ENCODE measurements at places on chromosomes 7 and 10.

DNA sequence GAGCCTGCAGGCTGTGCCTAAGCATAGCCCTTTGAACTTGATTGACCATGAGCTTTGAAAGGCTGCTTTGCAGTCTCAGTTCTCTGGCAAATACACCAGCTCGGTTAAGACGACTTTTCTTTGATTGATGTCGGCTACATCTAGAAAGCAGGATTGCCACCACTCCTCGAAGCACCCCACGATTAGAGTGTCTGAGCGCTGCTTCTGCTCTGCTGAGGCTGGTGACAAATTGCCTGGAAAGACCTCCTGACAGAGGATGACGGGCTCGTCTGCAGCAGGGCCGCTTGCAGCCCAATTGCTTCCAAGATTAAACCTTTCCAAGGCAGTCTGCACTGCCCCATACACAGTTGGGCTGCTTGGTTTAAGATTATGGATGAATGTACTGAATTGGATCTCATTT is 182.0 kb downstream of the CUX1 start:
- no peak for DNase-seq

DNA sequence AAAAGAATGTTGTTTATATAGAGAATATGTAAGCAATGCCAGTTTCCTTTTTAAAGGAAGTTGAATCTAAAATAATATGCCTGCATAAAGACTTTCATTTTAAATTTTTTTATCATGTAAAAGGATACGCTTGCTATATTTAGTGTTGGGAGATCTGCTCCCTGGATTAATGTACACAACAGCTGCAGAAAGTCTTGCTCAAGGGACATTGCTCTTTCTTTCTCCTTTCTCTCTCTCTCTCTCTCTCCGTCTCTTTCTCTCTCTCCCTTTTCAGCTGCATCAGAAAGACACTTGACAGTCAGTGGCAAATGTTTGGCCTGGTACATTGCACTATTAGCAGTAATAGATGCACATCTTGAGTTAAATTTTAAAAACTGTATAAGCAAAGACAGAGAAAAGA is 739 bp downstream of the MYPN start:
- DNase-seq, result no peak

GRCh38 chr7:155721056-155721455 is 76.6 kb downstream of the RBM33 start:
- no peak for DNase-seq

GRCh38 chr10:128386816-128387604 is 260.8 kb upstream of the MKI67 start:
- DNase-seq, result peak; percentile 57

- DNase-seq, result no peak
These were observed 20.9 kb downstream of the MAP3K8 start for GRCh38 chr10:30454744-30455510.

GRCh38 chr10:102399217-102400021 is 3.9 kb downstream of the NFKB2 start:
- DNase-seq, result peak; percentile 93

DNA sequence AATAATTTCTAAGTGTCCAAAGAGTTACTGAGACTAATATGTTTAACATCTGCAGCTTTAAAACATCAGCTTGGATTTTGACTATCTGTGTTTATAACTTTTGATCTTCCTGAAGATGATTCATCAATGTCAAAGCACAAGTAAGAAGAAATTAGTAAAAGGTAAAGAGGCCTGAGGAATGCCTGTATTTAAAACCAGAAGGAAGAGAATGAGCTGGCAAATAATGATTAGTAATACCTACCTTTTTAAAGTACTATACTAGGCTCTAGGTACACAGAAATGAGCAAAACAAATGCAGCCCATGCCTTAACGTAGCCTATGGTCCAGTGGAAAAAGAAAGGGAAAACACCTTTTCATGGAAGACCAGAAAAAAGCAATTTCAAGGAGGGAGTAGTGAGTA is 158.0 kb downstream of the KCND2 start:
- DNase-seq, result no peak

GRCh38 chr7:75010036-75010435 is 45.5 kb downstream of the CASTOR2 start:
- DNase-seq, result no peak

GRCh38 chr7:70788276-70788675 is 343.7 kb upstream of the GALNT17 start:
- no peak for DNase-seq

DNA sequence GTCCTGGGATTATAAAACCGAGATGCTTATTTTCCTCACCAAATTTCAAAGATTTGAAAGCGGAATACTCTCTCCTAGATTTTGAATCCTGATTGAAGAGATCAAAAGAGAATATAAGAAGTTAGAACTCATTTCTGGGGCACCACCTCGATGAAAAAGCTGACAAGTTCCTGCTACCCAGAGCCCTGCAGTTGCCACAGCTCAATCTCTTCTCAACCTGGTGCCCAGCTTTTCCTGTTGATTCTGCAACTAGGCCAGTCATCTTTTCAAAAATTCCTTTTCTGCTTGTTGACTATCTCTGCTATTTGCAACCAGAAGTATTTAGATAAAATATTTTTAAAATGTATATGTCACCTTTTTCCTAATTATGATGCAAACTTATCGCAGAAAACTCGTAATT is 45.0 kb downstream of the MTPN start:
- no peak for DNase-seq

- DNase-seq, result no peak
These were observed 13.3 kb downstream of the KMT2E start for GRCh38 chr7:105027176-105027853.

DNA sequence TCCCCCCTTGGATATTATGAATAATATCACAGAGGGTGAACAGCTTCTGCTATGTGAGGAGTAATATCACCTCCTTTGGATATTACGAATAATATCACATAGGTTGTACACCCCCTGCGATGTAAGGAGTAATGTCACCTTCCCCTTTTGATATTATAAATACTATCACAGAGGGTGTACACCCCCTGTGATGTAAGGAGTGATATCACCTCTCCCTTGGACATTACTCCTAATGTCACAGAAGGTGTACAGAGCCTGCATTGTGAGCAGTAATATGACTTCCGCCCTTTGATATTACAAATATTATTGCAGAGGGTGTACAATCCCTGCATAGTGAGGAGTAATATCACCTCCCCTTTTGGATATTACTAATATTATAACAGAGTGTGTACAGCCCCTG is 9.2 kb upstream of the TMEM225B start:
- DNase-seq, result no peak

- no peak for DNase-seq
These were observed 9.6 kb downstream of the NANOS1 start for GRCh38 chr10:119039161-119039560.

DNA sequence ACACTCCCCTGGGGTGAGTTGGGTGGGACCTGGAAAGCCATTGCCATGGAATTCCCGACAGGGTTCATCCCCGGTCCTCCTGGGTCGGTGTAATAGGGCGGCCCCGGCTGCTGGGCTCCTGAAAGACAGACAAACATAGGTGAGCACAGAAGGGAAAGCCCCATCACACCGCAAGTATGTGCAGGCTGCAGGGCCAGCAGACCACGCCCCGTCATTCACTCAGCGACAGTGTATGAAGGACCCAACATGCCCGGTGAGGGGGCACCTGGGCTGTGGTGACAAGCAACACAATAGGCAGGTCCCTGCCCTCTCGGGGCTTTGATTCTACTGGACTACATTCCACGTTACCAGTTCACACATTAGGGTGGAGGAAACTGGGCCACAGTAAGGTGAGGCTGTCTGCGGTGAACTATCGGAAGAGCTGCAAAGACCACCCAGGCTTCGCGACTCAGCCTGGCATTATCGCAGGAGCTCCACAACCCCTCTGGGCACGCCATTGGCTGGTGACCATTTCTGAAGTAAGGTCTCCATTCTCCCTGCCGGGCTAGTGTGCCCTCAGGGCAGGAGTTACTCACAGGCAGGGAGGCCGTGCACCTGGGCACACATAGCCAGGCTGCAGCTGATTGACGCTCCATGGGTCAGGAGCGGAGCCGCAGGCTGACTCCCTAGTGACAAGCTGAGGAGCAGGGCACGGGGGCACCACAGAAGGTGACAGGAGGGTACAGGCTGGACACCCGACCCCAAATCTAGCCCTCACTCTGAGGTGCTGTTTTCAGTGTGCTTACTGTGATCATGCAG is 99.2 kb downstream of the VOPP1 start:
- peak; percentile 46 for DNase-seq

- no peak for DNase-seq
These were observed 206.7 kb upstream of the PLXNA4 start for GRCh38 chr7:132782777-132783640.

DNA sequence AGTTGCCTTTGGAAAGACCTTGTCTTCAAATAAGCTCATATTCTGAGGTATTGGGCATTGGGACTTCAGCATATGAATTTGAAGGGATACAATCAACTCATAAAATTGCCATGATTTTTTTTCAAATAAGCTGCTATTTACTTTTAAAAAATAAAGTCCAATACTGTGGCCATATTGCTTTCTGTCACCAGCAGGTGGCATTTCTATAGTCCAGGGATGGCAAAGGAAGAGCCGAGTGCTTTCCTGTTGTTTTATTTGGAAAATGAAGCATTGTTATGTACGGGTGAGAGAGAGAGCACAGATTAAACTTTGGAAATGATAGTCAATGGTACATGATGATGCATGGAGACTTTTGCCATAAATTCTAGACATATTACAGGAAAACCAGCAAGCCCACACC is 104.1 kb upstream of the DPP6 start:
- DNase-seq, result no peak

DNA sequence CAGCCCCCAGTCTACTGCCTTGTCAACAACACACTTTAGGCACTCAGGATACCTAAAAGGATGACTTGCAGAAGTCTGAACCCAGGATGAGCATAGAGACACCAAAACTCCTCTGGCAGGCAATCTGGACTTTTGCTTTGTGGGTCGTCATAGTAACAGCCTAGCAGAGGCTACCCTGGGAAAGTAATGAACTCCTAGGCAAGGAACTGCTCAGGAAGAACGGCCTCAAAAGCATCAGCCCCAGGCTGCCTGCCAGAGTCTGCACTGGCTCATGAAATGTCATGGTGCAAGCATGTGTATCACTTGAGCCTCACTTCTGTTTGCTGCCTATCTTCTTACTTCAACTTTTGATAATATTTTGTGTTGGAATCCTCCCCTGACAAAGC is 715.1 kb downstream of the GRID1 start:
- DNase-seq, result no peak

DNA sequence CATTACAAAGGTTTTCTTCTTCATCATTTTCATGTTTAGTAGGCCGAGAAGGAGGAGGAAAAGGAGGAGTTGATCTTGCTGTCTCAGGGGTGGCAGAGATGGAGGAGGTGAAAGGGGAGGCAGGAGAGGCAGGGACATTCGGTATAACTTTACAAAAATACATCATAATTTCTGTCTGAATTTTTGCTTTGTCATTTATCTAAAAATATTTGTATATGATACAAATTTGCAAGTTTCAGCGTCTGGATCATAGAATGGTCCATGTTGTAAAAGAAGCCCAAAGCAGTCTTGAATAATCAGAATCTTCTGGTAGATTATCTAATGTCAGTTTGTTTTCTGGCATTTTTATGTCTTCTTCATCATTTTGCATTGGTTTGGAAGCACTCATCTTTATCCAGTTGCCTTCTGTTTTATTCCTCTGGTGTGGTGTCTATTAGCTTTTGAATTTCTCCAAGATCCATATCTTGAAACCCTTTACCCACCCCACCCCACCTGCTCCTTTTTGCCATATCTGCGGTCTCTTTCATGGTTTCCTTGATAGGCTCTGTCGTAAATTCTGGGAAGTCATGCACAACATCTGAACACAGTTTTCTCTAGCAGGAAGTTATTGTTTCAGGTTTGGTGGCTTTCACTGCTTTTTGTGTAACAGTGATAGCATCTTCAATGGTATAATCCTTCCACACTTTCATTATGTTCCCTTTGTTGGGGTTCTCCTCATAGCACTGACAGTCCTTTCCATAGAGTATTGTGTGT is 95.0 kb downstream of the ST7 start:
- DNase-seq, result no peak

- DNase-seq, result no peak
These were observed 21.5 kb upstream of the PLAC9 start for GRCh38 chr10:80110986-80111385.

DNA sequence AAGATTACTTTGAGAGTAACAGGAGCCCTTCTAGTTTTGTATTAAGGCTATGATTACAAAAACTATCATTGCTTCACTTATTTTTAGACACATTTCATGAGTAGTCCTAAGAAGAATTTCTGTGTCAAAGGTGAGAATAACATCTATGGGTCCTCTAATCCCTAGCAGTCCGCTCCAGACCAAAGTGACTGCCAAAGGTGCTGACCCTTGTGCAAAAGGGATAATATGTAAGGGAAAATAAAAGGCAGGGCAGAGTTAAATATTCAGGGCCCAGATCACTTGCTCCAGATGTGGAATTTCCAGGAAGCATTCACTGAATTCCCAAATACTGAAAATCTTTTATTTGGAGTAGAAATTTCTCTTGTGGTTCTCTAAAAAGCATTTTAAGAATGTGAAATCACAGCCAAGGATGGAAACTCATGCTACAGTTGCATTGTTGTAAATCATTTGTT is 29.3 kb downstream of the RHOBTB1 start:
- no peak for DNase-seq
